GM18507 (cell line): ENCODE measurements at places on chromosomes 5 and 9.
A peak's percentile ranks its signal among the peaks of the same experiment; 100 is the strongest.

- no peak for DNase-seq
Observed at GRCh38 chr5:56356836-56357160, 123.7 kb upstream of the ANKRD55 start.

- DNase-seq, result no peak
Observed at GRCh38 chr5:63055421-63055820, 476.8 kb downstream of the LRRC70 start.

GRCh38 chr5:7391215-7391614, 4.7 kb upstream of the ADCY2 start:
- no peak for DNase-seq

DNA sequence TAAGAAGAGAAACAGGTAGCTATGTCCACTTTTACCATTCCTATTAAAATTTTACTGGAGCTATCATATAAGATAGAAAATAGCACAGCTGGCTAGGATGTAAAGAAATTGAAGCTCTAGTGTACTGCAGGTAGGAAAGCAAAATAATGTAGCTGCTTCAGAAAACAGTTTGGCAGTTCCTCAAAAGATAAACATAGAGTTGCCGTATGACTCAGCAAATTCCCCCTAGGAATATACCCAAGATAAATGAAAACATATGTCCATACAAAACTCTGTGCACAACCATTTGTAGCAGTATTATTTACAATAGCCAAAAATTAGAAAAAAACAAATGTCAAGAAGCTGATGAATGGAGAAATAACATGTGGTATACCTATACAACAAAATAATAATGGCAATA, 64.6 kb upstream of the SHISAL2B start:
- no peak for DNase-seq

DNA sequence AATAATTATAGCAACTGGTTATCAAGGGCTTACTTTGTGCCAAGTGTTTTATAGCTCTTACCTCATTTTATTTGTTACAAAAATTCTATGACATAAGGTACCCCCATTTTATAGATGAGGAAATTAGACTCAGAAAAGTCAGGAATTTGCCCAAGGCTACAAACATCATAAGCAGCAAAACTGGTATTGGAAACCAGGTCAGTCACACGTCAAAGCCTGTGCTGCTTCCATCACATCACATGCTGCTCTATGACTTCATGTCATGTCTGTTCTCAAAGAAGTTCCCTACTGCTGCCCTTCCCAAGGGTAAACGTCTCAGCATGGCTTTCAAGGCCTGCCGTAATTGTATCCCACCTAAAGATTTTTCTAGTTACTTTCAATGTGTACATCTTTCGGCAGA, 6.9 kb upstream of the KIF2A start:
- no peak for DNase-seq

GRCh38 chr9:20314981-20315380, 307.3 kb downstream of the MLLT3 start:
- no peak for DNase-seq

- no peak for DNase-seq
Observed at GRCh38 chr5:141476132-141476911, 556 bp downstream of the PCDHGC3 start.

DNA sequence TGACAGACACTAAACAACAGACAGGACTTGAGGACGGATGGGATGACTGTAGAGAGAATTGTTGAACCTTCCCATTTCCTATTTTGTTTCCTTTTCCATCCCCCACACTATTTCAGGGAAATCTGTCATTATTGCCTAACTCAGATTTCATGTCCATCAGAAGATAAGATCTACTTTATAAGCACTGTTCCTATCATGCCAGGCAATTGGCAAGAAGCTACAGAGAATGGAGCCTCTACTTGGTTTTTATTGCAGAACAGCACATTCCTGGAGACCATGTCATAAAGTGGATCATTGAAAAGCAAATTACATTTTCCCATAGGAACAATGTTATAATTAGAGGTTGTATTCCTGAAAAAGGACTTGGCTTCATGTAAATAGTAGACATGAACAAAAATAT, 173.7 kb upstream of the KIF2A start:
- DNase-seq, result no peak

GRCh38 chr5:6859951-6860638, 146.9 kb downstream of the TENT4A start:
- no peak for DNase-seq

DNA sequence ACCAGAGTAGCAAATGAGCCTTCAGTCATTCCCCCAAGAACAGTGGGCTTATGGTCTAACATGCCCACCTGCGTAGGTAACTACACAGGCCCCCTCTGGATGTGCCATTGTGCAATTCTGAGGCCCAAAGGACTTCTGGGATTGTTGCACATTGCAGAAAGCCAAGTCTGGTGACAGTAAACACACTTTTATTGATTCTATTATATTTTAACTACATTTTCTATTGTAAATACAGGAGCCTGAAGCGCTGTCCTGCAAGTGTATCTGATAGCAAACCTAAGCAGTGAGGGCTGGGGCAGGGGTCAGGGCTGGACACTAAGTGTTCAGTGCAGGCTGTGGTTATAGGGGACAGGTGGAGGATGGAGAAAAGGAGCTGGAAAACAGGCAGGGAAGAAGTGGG, 57.5 kb downstream of the TEX10 start:
- DNase-seq, result no peak

GRCh38 chr9:131965841-131966240, 113.8 kb downstream of the MED27 start:
- no peak for DNase-seq

DNA sequence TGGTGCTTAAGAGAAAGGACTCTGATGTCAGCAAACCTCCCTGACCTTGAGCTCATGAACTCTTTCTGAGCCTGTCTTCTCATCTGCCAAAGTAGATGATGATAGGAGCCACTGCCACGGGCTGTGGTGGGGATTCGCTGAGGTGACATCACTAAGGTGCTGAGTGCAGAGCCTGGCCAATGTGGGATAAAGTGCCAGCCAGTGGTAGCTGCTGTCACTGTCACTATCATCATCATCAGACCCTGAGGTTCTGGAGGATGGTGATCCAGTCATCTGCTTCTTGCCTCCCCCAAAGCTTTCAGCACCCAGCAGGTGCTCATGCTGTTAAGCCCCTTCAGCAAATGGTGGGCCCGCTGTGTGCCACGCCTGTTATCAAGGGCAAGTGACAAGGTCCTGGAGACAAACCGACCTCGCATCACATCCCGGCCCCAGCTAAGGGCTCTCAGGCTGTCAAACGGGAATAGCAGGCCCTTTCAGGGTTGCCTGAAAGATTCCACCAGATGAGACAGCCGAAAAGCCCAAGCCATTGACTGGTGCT, 6.4 kb downstream of the FPGS start:
- no peak for DNase-seq

DNA sequence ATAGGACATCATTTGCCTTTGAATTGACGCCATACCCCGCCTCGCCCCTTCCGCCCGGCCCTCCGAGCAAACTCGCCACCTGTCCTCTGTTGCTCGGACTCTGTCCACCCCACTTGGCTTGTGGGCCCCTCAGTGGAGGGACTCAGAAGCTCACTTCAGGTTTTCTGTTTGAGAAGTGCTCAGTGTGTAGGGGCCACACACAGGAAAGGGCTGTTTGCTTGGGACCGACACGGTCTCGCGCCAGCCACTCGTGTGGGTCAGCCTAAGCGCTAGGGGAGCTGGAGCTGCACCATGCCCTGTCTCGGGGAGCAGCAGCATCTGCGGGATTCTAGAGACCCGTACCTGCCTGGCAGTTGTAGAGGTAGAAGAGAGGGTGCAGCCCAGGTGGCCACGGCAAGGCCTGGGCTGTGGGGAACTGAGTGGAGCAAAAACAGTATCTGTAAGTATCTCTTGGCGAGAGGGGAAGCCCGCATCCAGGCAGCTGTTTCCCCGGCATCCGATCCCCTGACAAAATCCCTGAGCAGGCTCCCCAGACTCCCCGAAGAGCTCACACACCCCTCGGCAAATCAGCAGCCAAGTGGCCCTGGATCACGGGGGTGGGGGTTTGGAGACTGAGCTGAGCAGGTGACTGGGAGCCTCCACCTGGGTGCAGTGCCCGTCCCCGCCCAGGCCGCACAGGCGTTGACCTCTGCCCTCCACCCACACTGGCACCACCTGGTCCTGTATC, 52.2 kb downstream of the COL5A1 start:
- no peak for DNase-seq

- DNase-seq, result no peak
Observed at GRCh38 chr5:170464280-170465127, 39.3 kb upstream of the KCNIP1 start.

GRCh38 chr9:74391816-74392215, 105.3 kb upstream of the RORB start:
- no peak for DNase-seq

- DNase-seq, result no peak
Observed at GRCh38 chr5:170360709-170361108, 28.5 kb downstream of the KCNMB1 start.

GRCh38 chr5:135695656-135696313, 117.0 kb upstream of the CXCL14 start:
- no peak for DNase-seq

GRCh38 chr5:39543335-39543734, 118.6 kb upstream of the DAB2 start:
- no peak for DNase-seq

DNA sequence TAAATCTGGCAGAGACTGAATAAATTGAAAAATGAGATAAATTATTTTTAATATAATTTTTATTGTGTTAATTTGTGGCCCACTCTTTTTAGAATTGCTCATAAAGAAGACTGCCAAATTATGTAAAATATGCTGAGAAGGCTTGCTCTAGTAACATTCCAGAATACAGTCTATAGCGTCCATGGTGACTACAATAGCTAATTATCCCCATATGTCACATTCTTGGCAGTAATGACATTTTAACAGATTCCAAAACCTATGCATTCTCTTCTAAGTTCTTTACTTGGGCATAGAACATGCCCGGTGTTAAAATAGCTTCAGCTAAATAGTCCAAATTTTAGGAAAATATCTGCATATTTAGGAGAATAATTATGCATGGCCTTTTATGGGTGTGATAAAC, 697.0 kb upstream of the SEMA6A start:
- DNase-seq, result no peak

- no peak for DNase-seq
Observed at GRCh38 chr5:38338455-38338854, 80.1 kb downstream of the EGFLAM start.

GRCh38 chr5:135210286-135211055, 176.4 kb upstream of the PITX1 start:
- no peak for DNase-seq

GRCh38 chr5:65855766-65856315, 70.5 kb upstream of the ERBIN start:
- DNase-seq, result no peak

GRCh38 chr9:137254624-137255447, at the start of gene NELFB:
NELFB (plus strand) TSS chr9:137255327.
- peak; percentile 100 for DNase-seq

DNA sequence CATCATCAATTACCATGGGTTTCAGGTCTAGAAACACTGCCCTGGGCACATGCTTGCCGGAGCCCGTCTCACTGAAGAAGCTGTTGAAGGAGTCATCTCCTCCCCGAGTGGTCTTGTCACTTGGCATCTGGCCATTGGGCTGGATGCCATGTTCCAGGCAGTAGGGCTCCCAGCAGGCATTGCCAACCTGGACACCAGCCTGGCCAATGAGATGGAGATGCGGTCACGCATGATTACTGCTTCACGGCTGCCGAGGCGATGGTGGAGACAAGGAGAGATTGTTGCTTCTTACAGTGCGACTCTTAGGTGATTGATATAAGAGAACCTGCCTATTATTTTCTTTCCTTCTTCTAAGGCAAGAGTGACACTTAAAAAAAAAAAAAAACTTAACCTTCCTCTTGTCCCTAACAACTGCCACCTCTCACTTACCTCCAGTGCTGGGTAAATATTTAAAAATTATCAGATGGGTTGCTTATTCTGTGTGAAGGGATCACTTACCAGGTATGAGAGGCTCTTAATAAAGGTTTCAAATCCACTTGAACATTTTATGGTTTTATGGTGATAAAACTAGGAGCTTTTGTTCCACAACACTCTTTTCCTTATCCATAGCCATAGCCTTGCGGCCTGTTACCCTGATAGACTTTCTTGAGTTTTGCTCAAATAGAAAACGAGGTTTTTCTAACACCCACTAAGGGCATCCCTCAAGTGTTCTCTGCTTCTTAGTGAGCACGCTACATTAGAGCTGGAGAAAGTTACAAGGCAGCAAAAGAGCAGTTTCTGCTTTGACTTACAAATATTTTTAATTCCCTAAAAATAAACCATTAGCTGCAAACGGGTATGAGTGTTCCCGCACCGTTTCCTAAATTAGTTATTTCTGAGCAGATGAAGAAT, 41.2 kb downstream of the NIM1K start:
- no peak for DNase-seq

DNA sequence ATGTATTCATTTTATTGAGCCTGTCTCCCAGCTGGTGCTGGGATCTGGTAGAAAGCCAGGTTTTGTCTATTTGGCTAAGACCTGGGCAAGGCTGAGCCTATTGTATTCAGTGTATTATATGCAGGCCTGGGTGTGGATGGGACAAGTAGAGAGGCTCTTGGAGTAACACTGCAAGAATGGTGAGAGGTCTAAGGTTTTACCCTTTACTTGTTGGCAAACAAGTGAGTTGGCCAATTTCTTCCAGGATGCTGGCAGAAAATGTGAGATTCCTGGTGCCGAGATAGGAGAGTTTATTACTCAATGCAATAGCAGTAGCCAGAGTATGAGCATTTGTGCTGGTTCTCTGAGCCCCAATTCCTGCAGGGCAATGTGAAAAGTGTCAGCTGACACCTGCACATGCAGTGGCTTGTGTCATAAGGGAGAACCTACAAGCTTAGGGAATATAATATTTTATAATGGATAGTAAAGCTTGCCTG, 141.7 kb upstream of the PRLR start:
- no peak for DNase-seq

- DNase-seq, result no peak
Observed at GRCh38 chr5:59275510-59276324, 617.8 kb downstream of the PDE4D start.

DNA sequence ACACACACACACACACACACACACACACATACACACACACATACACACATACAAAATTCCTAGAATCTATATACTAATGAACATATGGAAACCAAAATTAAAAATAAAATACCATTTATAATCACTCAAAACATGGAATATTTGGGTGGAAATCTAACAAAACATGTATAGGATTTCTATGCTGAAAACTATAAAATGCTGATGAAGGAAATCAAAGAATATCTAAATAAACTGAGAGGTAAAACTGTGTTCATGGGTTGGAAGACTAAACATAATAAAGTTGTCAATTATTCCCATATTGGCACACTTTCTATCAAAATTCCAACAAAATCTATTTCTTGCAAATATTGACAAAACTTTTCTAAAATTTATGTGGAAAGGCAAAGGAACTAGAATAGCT, 25.4 kb upstream of the NANS start:
- DNase-seq, result no peak

DNA sequence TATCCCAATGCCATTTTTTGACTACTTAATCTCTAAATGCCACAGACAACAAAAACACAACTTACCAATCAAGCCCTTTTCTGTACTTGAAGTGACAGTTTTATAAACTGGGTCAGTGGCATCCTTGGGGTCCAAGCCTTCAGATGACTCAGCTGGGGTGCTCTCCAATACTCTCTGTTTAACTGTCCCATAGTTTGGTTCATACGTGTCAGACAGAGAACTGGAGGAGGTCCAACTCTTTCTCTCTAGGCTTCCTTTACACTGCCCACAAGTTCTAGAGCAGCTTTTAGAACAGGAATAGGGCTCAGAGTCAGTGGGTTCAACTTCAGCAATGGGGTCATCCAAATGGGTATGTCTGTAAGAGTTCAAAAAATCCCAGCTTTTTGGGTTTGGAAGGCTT, 166.9 kb downstream of the CDC42SE2 start:
- no peak for DNase-seq

- DNase-seq, result no peak
Observed at GRCh38 chr5:128539038-128539429, 989 bp upstream of the FBN2 start.
